ENCODE measurements at places on chromosomes 4 and X.

DNA sequence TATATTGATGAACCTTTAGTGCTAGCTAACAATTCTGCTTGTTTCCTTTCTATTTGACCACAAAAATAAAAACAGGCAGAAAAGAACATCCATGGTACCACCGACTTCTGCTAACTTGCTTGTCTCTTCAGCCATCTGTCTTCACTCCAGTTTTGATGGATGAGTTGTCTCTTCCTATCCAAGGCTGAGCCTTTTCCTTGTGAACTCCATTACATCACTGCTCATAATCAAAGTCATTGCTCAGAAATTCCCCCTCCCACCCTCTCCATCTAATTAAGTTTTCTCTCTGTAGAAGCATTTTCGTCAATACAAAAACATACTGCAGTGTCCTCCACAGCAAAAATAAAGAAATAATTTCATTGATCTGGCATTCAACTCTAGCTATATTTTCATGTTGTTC, 184.4 kb downstream of the SPCS3 start:
- DNase-seq, result no peak

DNA sequence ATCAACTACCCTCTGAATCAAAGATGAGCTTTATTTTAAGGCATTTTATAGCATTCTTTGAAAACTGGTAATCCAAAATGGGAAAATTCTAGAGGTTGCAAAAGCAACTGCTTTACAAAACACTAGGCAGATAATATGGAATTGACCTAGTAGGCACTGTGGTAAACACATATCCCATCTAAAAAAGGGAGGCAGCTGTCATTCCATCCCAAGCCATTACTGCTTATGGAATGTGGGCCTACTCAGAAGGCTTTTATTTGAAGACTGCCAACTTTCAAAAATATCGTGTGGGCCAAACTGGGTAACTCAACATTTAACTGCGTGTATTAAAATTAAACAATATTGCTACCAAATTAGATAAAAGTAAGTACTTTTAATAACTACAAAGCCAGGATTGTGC, 19.3 kb downstream of the UBE2D3 start:
- DNase-seq, result no peak

GRCh38 chrX:95076449-95076848, 1402.4 kb downstream of the FAM133A start:
- peak; percentile 1 for DNase-seq

GRCh38 chr4:2272828-2273120, 10.9 kb upstream of the MXD4 start:
- no peak for DNase-seq

Measured in brain microvascular endothelial cell (primary cell).